ENCODE measurements at places on chromosomes 1 and 21.

DNA sequence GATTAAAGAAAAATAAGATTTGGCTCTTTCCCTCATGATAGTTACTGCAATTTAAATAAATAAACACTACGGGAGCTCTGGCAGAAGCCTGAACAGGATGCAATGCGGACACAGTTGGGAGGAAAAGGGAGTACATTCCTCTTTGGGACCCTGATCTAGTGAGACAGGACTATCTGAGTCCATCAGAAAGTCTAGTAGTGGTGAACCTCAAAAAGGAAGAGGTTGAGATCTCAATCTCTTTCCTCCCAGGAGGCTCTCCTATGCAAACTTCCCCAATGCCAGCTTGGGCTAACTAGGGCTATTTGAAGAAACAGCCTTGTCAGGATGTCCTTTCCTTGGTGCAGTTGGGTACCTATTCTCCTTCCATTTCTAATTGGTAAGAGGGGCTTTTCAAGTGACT, 4.9 kb upstream of the ABCD3 start:
- no peak for DNase-seq

DNA sequence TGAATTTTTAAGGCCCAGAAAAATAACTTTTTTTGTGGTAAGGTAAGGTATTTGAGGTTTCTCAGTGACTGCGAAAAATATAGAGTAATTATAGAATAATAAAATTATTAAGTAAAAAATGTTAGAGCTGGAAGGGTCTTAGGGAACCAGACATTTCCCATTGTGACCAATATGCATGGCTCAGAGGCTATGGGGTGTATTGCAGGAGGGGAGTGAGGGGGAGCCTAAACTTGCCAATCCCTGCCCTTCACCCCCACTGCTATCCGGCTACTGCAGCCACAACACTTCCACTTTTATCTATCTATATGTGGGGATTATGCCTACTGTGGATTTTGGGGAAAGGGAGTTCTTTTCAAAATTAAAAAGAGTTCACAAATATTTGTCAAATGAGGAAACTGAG, 7.6 kb upstream of the GADD45A start:
- DNase-seq = no peak

GRCh38 chr1:87718241-87718950, 389.7 kb downstream of the LMO4 start:
- no peak for DNase-seq

GRCh38 chr1:210455840-210456603, 127.3 kb downstream of the HHAT start:
- DNase-seq = no peak

- no peak for DNase-seq
Observed at GRCh38 chr1:53068314-53069099, 6.5 kb downstream of the PODN start.

DNA sequence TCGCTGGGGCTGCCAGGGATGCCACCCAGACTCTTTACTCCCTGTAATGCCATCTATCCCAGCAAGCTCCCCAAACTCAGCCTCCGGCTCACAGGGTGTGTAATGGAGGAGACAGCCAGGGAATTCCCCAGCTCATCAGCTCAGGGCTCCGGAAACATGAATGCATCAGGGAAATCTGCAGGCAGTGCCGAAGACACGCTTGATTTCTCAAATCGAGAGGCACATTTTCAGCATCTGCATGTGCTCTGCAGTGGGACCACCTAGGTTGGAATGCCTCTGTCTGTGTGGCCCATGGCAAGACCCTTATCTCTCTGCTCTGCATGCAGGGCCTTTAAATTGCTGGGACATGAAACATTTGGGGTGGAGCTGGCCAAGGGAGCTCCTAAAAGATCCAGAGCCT, 170.1 kb downstream of the TRABD2B start:
- no peak for DNase-seq

DNA sequence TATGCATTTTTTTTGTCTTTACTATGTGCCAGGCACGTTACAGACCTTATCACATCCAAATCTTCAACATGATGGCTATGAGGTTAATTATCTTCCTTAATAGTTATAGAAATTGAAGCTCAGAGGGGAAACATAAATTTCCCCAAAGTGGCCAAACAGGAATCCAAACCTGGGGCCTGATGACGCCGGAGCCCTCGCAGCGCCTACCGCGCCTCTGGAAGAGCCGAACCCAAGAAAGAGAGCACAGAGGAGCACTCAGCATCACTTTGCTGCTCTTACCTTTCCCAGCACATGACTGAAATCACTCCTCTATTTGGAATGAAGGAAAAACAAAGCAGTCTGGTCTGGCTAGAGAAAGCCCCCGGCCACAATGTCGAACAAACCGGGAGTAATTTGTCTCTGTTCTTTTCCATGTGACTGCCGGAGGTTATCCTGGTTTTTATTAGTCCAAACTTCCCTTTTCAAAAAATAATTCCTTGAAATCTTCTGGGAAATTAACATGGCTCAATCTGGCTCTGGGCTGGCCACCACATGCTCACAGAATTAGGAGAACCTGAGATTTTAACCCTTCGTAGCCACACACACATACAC, 195.5 kb downstream of the ADSS2 start:
- DNase-seq = no peak

DNA sequence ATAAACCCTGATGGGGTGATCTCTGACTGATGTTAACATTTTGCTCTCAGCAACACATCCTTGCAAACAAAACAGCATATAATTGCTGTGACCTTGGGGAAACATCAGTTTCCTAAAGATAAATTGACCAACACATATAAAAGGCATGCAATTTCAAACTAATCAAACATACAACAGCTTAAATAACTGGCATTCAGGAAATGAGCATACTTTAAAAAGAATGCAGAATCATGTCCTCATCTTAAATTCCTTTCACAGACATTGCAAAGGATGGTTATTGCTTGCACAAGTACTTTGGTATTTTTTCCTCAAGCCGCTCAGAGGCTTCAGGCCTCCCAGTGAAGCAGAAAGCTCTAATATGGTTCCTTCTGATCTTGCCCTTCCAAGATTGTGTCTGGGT, 53.4 kb upstream of the RGS18 start:
- DNase-seq = no peak

- DNase-seq = no peak
Observed at GRCh38 chr1:149844650-149845255, 54.6 kb upstream of the BOLA1 start.

DNA sequence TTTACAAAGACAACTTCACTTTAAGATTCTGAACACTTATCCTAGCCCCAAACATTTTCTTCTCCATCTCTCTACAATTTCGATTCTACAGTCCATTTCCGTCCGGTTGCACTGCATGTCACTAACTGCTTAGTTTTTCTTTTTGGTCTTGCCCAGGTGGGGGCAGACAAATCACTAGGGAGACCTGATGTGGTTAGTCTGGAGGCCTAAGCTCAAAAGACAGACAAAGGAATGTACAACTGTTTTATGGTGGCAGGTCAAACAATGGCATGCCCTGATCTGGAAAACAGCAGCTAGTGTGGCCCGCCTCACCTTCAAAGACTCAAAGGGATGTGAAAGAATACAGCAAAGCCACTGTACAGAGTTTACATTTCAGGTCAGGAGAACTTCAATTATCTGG, 3.8 kb downstream of the ETV3 start:
- DNase-seq = no peak

- DNase-seq = no peak
Observed at GRCh38 chr1:7769673-7770412, 1.3 kb upstream of the VAMP3 start.

DNA sequence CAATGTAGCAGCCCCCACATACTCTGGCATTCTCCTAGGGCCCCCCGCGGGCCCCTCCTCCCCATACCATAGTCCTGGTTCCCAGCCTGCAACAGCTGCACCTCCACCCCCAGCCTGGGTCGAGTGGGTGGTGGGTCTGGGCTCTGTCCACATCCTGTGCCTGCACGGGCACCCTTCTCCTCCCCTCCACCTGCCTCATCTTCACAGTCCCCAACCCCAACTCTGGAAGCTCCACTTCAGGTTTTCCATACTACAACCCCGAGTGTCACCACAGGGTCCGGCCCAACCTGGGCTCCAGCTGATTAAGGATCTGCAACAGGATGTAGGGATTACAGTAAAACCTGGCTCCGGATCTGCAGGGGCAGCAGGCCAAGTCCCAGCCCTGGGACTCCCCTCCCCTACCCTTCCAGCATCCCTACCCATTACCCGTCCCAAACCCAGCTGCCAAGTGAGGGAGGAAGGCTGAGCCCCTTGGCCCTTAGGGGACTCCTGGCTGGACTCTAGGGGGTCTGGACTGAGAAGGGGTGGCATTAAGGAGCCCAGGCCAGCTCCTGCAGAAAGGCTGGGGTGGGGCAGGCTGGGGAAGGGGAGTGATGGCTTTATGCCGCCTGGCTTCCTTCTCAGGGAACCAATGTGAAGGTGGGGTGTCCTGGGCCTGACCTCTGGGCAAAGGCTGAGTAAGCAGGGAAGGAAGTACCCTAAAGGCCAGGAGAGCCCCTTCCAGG, 116.8 kb downstream of the CASZ1 start:
- DNase-seq = no peak

- DNase-seq = no peak
Observed at GRCh38 chr1:236699366-236699765, 13.1 kb downstream of the ACTN2 start.

DNA sequence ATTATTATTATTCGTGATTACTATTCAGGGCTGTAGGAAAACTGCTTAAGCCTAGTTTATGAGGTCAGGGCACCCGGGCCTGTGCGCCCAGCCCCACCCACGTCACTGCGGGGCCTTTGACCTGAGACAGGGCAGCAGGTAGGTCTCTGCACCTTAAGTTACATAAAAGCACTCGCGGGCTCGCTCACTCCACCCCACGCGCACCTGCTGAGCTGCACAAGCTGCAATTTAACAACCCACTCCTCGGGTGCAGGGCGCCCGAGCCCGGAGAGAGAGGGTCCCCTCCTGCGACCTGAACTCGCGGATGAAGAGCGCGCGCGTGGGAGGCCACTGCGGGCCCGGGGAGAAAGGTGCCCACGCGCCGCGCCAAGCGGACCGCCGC, 477 bp downstream of the ICMT start:
- DNase-seq = peak; percentile 73

- DNase-seq = no peak
Observed at GRCh38 chr1:57124768-57125446, 159.1 kb upstream of the C8B start.

GRCh38 chr1:170716835-170717429, 53.0 kb downstream of the PRRX1 start:
- DNase-seq = no peak

DNA sequence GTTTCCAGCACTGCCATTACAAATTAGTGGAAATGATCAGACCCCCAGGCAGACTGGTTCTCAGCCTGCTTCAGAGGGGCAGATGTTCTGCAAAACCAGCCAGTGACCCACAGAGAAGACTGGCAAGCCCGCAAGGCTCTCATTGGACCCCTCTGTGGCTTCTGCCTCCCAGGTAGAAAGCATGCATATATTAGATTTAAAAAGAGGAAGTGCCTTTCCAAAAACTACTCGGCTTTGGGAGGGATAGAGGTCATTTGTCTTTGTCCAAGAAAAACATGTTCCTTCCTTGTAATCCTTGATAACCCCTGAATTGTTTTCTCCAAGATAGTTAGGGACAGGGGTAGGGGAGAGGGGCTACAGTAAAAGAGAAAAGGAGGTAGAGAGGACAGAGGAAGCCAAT, 11.8 kb downstream of the HIVEP3 start:
- no peak for DNase-seq

DNA sequence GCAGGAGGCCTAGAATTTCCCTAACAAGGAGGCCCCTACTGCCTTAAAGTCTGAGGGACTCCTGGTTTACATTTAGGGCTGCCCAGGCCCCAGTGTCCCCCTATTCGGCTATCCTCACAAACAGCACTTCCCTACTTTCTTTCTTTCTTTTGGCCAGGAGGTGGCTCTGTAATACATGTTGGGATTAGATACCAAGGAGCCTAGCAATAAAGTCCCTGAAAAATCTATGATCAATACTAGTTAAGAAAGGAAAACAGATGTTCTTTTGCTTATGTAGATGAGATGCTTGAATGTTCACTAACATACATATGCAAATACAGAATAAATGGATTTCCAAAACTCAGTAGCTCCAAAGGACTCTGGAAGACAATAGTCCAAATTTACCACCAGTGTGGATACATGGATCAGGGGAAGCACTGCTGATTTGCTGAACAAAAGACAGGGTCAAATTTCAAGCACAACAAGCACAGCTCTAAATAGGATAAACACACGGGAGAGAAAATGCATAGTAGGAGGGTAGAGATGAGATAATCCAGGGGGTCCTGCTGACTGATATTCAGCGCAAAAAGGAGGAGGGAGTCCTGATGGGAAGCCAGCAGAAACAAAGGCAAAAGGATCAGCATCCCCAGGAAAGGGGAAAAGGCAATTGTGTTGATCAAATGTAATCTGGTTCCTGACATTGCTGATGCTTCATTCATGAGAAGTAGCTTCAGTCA, 240.0 kb downstream of the NUF2 start:
- DNase-seq = no peak

- no peak for DNase-seq
Observed at GRCh38 chr1:172932981-172933380, 117.8 kb downstream of the TNFSF18 start.

- no peak for DNase-seq
Observed at GRCh38 chr1:153742411-153743142, 14.7 kb downstream of the INTS3 start.

DNA sequence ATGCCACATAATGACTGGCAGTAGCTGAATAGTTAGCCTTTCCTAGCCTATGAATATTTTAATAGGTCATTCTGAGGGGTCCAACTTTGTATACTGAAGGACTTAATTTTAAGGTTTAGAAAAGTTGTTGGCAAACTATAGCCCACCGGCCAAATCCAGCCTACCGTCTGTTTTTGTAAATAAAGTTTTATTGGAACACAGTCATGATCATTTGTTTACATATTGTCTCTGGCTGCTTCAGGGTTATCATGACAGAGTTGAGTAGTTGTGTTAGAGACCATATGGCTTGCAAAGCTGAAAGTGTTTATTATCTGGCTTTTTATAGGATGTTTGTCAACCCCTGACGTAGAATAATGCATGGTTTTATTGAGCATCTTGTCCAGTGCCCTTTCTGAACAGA, 73.4 kb downstream of the NTMT2 start:
- no peak for DNase-seq

GRCh38 chr1:1764876-1765470, 13.3 kb downstream of the NADK start:
- DNase-seq = no peak

- DNase-seq = no peak
Observed at GRCh38 chr1:5717031-5717682, 275.1 kb downstream of the NPHP4 start.

DNA sequence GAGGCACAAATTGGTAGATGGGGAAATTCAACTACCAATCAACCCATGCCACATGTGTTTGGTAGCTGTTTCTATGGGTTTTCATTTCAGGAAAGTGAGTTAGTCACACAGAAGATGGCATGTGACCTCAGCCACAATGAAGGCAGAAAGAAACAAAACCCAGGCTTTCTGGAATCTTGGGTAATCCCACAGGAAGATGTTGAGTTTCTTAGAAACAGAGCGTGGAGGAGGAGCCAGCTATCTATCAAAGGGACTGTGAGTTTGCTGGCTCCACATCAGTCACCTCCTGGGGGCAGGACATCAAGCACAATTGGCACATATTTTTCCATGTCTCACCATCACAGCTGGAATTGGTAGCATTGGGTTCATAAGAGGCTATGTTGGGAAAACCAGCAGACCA, 188.9 kb upstream of the PLXNA2 start:
- no peak for DNase-seq

GRCh38 chr1:109630898-109631512, 11.4 kb downstream of the AMPD2 start:
- DNase-seq = no peak

GRCh38 chr1:191176131-191176530, 698.5 kb upstream of the BRINP3 start:
- DNase-seq = no peak

Measured in upper lobe of right lung (tissue), 1 donor.